ENCODE measurements at places on chromosomes 5 and 9.

DNA sequence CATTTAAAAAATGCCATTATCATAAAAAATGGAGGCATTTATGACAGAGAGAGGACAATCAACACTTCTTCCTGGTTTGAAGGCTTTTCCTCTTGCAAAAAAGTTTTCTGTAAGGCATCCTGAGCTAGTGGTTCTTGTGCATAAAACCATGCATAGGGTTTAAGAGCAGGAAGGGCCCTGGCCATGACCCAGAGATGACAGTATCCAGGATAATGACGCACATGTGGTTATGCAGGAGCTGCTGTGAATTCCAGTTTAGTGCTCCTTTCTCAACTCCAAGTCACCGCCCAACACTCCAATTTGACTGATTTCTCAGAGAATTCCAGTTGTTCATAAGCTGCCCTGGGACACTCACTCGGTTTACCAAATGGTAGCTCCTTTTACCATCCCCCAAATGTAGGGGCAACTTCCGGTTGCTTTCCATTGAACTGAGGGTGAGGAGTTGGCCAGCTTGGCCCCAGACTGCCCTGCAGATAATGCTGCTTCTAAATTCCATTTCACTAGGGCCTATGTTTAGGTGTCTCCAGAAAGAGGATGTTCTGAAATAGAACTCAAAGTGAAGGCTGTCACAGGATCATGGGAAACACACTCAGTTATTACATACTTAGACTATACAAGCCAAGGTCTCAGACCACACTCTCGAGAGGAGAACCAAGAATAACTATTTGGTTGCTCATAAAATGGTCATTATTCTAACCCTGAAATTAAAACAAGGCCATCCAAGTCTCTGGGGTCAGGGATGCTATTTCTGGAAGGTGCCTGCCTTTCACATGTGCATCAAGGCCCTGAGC lies 179.1 kb downstream of the SLIT3 start:
- DNase-seq = no peak

GRCh38 chr5:155620821-155621410 lies 607.4 kb downstream of the KIF4B start:
- no peak for DNase-seq

- no peak for DNase-seq
Observed at GRCh38 chr9:116298878-116299391, 145.3 kb downstream of the PAPPA start.

GRCh38 chr9:137435980-137436760 lies 5.0 kb downstream of the ENTPD8 start:
- no peak for DNase-seq

DNA sequence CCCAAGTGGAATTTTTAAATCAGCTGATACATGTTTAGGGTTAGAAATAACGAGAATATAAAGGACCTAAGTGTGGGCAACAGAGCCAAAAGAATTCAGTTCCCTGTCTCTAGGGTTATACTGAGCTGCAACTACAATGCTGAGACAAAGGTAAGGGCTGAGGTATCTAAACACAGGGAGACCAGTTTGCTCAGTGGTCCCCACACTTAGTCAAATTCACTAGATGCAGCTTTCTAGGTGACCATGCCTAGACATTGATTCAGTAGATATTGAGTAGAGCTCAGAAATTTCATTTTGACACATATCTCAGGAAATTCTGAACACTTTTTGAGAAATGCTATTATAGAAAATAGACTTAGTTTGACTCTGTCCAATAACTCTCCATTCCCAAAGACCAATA lies 84.8 kb downstream of the PPP2R2B start:
- DNase-seq = no peak
